Activated T-helper 9 cell treated with anti-CD3 and anti-CD28 coated beads, Interleukin-2, amount 50 U/mL, for 16 hours (primary cell): ENCODE measurements at places on chromosomes 11 and 22.

- no peak for DNase-seq
Measured at GRCh38 chr11:120903686-120904085, 120.2 kb upstream of the TBCEL start.

- no peak for DNase-seq
Measured at GRCh38 chr11:72295471-72295870, 51.5 kb upstream of the PHOX2A start.

DNA sequence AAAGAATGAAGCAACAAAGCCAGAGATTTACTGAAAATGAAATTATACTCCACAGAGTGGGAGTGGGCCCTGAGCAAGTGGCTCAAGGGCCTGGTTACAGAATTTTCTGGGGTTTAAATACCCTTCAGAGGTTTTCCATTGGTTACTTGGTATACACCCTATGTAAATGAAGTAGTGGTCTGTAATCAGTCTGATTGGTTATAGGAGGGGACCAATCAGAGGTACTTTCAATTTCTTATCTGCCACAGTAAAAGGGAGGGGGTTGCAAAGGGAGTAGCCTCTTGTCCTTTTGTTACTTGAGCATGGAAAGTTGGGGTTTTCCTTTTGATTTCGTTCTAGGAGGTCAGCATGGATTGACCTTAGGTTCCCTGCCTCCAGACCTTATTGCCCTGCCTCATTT is 63.5 kb downstream of the ATM start:
- no peak for DNase-seq

GRCh38 chr11:111355956-111356659 is 23.0 kb downstream of the POU2AF1 start:
- no peak for DNase-seq

DNA sequence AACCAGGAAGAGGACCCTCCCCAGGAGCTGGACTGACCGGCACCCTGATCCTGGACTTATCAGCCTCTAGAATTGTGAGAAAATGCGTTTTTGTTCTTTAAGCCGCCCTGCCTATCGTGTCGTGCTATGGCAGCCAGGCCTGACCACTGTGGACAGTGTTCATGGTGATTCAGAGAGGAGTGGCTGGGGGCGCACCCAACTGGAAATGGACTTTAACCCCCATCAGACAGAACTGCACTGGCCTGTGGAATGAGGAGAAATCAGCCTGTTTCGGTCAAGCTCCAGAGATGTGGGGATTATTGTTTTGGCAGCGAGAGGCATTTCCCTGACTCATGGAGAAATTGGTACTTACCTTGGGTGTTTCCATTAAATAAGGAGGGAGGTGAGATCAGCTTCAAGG is 1437.8 kb downstream of the BRD1 start:
- no peak for DNase-seq

DNA sequence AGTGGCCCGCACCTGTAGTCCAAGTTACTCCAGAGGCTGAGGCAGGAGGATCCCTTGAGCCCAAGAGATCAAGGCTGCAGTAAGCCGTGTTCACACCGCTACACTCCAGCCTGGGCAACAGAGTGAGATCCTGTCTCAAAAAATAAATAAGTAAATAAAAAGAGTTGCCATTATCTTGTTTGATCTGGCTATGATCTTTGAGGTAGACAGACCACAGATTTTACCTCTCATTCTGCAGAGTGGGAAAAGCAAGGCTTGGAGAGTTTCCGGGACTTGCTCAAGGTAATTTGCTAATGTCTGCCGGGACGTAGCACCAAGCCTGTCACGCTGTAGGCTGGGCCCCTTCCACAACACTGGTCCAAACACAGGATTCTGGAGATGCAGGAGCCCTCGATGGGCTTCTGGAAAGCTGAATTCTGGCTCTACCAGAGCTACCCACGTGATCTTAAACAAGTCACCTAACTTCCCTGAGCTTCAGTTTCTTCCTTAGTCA is 6.8 kb downstream of the GRAP2 start:
- no peak for DNase-seq

GRCh38 chr11:62981743-62982142 is 3.0 kb downstream of the SLC22A6 start:
- no peak for DNase-seq

DNA sequence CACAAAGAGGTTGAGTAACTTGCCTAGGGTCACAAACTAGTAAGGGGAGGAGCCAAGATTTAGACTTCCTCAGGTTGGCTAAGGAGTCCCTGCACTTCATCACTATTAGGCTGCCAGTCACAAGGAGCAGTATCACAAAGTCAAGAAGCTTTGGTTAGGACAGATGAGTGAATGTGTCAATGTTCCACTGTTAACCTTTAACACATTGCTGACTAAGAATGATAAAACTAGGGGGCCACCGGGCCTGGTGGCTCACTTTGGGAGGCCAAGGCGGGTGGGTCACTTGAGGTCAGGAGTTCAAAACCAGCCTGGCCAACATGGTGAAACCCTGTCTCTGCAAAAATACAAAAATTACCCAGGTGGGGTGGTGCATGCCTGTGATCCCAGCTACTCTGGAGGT is 32.0 kb downstream of the TMEM123 start:
- no peak for DNase-seq

- DNase-seq = no peak
Measured at GRCh38 chr11:119015054-119015611, 3.0 kb downstream of the RPS25 start.

DNA sequence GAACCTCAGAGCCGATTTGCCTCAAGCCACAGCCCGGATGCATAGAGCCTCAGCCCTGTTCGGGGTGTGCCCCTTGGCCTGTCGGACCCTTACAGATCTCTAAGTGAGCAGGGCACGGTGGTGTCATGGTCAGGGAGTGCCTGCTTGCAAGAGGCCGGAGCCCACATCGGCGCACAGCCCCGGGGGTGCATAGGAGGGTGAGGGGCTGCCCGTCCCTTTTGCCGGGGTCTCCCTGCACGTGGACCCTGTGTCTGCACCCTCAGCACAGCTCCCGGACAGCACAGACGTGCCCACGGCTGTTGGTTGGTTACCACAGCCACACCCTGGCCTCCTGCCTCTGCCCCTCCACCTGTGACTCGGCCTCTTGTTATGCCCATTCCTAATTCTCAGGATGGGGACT is 6.5 kb downstream of the RAB36 start:
- DNase-seq = no peak

DNA sequence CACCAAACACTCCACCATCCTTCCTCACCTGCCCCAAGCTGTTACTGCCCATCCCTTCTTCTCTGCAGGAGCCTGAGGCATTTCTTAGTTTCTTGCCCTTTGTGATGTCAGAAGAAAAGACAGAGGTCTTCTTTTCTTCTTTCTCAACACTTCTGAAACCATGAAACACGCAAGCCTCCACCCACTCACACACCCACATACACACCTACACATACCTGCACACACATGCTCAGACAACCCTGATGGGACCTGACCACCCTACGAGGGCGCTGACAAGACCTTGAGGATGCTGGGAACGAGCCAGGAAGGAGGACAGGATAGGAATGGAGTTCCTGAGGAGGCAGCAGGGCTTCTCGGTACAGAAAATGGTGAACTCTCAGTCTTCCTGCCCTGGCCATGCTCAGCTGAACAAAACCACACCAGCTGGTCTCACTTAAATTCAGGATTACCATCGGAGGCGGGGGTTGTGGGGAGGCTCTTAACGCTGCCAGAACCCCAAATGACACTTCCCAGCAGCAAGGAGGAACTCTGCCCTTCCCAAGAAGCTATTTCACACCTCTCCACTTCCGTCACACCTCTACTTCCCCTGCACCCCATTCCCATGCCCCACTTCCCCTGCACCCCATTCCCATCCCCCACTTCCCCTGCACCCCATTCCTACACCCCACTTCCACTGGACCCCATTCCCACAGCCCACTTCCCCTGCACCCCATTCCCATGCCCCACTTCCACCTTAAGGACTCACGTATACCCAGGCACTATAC is 41.0 kb downstream of the CSF2RB start:
- DNase-seq = no peak

DNA sequence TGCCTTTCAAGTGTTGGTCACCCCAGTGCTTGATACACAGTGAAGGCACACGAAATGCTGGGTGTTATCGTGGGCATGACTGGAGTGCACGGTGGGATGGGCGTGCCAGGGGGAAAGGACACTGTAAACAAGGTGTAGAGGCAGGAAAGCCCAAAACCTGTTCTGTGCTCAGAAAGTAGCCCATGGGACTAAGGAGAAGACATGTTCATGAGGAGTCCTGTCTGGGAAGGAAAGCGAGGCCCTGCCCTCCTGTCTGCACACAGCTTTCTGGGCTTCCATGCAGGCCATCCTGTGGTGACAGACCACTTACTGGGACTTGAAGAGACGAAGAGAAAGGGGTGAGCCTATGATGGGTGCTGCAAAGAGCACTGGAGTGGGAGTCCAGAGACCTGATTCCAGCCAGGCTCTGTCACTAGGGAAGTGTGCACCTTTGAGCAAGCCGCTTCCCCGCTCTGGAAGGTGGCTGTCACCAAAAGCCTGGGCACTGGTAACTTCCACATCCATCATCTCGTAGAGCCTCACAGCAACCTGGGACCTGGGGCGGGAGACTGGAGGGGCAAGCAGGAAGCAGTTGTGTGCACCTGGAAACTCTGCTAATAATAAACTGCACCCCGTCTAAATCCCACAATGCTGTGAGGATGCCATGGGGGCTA is 846 bp upstream of the POU2F3 start:
- DNase-seq = no peak

GRCh38 chr11:73404048-73404447 is 27.8 kb downstream of the RELT start:
- DNase-seq = no peak

DNA sequence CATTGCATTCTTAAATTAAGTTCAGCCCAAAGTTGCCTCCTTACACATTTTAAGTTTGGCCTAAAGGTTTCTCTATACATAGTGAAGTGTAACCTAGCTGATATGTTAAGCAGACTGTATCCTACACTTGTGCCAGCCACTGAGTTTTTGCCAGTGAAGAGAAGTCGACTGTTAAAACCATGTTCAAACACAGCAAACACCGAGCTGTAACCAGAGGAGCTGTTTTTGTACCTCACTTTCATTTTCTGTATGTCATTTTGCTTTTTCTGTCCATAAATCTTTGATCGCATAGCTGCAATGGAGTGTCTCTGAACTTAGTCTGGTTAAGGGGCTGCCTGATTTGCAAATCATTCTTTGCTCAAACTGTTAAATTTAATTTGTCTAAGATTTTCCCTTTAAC is 403.7 kb downstream of the LUZP2 start:
- DNase-seq = no peak

DNA sequence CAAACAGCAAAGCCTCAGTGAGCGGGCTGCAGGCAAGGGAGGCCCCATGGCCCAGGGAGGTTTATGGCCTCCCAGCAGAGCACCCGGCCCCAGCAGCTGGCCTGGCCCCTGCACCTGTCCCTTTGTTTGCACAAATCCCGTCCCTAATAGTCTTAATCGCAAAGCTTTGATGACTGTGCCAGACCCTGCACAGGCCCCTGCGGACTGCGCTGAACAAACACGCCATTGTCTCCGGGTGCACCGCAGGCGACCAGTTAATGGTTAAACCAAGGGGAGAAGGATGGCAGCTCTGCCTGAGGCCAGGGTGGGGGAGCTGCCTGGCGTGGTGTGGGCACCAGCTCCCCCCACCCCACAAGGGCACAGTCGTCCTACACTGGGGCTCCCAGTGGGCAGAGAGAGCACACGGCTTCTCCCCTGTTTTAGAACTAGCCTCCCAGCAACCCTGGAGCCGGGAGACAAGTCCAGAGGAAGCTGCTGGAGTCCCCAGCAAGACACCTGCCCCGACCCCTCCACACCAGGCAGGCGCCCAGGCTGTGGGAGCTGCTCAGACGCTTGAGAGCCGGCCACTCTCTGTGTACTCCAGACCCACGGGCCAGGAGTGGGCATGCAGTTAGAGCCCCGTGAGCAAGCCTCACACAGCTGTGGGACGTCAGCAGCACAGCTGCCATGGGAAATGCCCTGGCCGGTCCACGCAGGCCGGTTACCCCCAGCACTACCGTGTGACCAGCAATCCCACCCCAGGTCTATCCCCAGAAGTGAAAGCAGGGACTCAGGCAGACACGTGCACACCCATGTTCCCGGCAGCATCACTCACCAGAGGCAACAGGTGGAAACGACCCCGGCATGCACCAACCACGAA is 39.7 kb upstream of the TH start:
- DNase-seq = no peak

GRCh38 chr11:17599460-17599925 is 52.4 kb downstream of the OTOG start:
- DNase-seq = no peak

DNA sequence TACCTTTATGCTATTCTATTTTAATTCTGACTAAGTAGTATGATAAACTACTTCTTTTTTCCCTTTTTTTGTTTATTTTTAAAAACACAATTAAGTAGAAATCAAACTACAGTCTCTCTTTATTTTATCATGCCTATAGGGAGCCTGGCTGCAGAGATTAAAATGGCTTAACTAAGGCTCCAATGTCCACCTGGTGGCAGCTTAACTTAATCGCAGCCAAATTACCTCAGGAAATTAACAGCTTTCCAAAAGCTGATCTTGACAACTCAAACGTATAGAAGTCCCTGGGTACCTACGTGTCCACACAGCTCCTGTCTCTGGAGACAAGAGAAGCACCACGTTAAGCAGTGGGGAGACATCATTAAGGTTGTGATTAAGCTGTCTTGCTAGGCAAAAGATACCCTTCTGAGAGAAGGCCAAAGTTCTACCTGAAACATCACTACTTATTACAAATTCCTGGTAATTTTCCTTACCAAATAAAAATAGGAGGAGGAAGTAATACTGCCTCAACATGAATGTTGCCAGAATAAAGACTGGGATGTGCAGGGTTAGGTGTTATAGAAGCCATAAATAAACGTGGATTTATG is 63.2 kb upstream of the SNX19 start:
- no peak for DNase-seq

- DNase-seq = no peak
Measured at GRCh38 chr11:43927925-43928707, 14.3 kb upstream of the C11orf96 start.

GRCh38 chr11:75449271-75449670 is 16.3 kb upstream of the KLHL35 start:
- no peak for DNase-seq

DNA sequence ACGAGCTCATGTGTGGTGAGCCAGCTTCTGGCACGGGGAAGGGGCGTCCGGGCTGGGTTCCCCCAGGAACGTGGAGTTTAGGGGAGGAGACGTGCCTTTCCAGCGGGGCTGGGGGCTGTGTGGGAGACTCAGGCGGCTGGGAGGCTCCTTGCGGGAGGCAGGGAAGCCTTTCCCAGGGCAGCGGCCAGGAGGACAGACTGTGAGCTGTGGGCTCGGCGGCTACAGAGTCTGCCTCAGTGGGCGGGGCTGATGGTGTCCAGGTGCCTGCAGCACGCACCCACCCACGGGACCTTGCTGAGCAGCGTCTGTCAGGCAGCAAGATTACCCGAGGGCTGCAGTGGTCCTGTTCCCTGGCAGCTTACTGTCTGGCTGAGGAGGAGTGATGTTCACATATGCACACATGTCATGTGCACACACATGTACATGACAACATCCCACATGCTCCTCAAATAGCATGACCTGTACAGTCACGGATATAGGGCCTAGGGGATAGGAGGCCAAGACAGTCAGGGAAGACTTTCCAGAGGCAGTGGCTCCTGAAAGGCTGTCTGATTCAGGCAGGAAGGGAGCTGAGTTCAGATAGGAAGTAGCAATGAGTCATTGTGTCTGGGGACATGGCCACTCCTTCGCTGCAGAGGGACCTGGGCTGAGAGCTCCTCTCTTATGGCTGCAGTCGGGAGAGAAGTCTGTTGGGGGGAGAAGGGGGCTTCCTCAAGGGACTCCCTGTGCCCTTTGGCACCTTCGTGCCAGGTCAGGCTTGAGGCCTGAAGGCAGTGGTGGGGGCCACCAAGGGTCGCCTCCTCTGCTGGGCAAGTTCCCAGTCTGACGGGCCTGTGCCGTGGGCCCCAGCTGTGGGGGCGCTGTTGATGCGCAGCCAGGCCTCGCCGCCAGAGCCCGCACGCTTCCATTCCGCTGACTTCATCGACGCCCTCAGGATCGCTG is 23.3 kb upstream of the PPP6R3 start:
- no peak for DNase-seq
